HT-29 (cell line): ENCODE measurements at places on chromosomes 4 and X. TPM values are rescaled to one million over a fixed set of nuclear protein-coding genes. Genes with fewer than 3 reads are reported as not detected.

KLHL13 gene
- total RNA-seq = 0.13 and 0.89 TPM in 2 replicates

DNA sequence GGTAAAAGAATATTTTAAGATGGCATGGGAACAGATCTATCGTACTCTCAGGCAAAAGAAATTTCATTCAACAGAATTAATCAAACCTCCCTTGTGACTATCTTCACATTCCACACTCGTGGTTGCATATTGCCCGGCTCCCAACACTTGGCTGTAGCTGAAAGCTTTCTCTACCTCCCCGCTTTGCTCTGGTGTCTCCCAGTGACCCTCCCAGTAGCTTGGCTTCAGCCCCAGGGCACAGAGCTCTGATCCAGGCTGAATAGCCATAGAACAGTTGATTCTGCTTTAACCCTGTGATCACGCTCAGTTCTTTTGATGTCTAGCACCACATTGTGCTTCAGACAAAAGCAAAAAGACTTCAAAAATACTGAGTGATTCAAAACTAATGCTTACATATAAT, 24.6 kb downstream of the SLC7A11 start:
- DNase-seq = no peak

DNA sequence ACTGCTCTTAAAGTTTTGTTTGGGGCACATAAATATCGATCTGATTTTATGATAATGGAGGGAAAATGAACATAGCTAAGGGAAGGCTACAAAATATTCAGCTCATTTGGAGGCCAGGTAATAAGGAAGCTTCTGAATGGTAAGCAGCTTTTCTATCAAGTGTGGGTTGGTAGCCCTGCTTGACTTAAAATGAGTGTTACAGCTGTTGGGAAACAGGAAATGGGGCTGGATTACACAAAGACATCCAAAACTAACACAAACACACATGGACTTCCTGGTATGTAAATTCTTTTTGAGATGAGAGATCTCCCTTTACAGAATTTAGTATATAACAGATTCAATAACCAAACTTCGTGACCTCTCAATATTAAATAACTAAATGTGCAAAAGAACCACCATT, 58.0 kb downstream of the FGF16 start:
- DNase-seq = no peak

GRCh38 chr4:26094076-26094475, 180.1 kb downstream of the SMIM20 start:
- no peak for DNase-seq

PPM1K gene
- 4.1 and 11.0 TPM in 2 replicates for total RNA-seq

GRID2 gene
- not detected in 2 replicates for total RNA-seq

GRCh38 chr4:38111717-38112116, 151.5 kb downstream of the PTTG2 start:
- no peak for DNase-seq

CENPE gene
- 4.3 and 5.7 TPM in 2 replicates for total RNA-seq

DNA sequence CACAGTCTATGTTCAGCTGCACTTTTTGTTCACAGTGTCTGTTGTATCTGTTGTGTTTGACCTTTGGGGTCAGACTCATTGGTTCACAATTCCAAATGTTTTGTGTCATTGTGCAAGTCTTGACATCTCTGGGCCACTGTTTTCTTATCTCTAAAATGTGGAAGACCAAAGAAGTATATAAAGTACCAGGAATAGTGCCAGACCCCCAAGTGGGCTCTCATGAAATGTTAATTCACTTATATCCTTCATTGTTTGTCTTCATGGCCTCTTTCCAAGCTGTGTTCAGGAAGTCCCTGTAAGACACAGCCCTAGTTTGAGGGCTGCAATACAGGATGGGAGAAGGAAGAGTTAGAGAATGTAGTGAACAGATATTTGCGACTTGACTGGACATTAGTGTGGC, 468.3 kb upstream of the BOD1L1 start:
- no peak for DNase-seq

STOX2 gene
- not detected in 2 replicates for total RNA-seq
